ENCODE measurements at places on chromosomes 3 and 15.

DNA sequence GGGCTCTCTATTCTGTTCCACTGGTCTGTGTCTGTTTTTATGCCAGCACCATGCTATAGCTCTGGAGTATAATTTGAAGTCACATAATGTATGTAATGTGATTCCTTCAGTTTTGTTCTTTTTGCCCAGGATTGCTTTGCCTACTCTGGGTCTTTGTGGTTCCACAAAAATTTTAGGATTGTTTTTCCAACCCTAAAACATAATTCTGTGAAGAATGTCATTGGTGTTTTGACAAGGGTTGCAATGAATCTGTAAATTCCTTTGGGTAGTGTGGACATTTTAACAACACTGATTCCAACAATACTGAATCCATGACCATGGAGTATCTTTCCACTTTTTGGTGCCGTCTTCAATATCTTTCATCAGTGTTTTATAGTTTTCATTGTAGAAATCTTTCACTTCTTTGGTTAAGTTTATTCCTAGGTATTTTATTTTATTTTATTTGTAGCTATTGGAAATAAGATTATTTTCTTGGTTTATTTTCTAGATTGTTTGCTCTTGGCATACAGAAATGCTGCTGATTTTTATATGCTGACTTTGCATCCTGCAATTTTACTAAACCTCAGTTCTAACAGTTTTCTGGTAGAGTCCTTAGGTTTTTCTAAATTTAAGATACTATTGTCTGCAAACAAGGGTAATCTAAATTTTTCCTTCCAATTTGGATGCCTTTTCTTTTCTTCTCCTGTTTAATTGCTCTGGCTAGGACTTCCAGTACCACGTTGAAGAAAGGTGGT lies 29.7 kb downstream of the TJP1 start:
- DNase-seq = no peak

DNA sequence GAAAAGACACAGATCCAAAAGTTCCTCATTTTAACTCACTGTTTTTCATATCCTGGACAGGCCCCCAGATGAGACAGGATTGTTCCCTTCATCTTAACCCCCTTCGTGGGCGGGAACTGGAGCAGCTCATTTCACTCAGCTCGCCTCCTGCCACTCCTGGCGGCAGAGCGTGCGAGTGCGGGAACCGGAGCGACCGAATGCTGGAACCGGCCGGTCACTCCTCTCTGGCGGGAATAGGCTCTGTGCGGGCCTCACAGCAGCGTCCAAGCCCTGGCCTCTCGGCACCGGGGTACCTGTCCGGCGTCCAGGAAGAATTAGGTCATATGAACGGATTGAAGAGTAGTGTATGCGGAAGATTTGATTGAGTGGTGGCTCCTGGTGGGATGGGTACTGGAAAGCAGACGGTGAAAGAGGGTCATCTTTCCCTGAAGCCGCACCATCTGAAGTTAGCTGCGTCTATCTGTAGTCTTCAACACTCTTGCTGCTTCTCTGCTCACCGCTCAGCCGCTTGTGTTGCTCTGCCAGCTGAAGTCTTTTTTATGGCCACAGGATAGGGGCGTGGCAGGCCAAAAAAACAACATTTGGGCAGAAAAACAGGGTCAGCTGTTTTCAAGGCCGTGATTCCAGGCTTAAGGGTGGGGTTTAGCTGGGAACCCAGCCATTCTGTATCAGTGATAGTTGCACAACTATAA lies 42.3 kb upstream of the FXR1 start:
- peak; percentile 86 for DNase-seq

- DNase-seq = no peak
Measured at GRCh38 chr3:141863491-141863890, 13.0 kb upstream of the ATP1B3 start.

DNA sequence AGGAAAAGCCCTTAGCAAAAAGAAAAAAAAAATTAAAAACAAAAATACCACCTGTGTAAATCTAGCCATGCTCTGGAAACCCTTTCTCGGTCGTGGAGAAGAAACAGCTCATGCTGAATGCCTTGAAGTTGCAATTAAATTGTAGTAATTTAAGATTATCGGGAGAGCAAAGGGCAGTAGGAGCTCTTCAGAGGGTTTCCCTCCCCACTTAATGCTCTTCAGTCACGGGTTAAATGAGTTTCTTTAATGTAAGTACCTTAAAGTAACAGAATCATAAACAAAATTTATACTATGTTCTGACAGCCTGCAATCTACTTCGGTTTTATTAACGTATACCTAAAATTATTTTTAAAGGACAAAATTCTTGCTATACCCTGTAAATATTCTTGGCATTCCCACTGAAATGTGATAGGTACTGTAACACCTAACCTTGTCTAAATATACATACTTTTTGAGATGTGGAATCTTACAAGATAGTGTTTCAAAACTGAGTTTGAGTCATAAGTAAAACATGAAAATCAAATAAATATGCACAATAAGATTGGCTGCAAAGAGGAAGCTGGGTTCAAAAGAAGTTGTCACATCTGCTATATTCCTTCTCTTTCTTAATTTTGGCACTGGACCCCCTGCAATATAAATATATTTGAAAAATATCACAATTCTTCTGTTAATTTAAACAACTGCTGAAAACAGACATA lies 5.3 kb downstream of the FOXP1 start:
- DNase-seq = no peak

DNA sequence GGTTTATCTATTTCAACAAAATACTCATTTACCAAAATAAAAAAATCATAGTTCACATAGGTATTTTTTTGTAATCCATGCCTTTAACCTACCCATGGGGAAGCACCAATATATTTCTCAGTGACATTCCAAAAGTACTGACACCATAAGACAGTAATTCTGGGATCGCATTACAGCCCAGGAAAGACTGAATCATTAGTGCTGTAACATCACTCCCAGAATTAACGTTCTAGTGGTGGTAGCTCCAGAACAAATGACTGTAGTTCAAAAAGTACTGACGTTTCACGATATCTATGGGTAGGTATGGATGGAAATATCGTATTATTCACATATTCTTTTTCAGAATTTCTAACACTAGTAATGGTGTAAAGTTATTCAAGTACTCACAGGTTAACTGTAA lies 54.3 kb upstream of the NEK10 start:
- no peak for DNase-seq

DNA sequence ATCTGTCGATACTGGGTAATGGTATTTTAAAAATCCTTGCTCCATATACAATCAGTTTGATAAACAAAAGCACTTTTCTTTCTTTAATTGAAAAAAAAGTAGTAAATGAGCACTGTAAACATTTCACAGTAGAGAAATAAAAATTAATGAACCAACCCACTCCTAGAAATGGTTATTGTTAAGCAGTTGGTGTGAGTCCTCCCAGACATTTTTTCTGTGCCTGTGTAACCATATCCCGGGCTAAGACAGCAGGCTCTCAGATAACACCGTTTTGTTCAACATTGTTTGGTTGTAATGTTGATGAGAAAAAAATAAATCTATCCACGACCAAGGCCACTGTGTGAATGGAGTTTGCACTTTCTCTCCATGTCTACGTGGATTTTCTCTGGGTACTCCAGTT lies 42.6 kb downstream of the PXK start:
- DNase-seq = no peak

GRCh38 chr15:62564886-62565633 lies 400.0 kb upstream of the C2CD4B start:
- no peak for DNase-seq

- DNase-seq = no peak
Measured at GRCh38 chr3:128319741-128320141, 146.9 kb downstream of the DNAJB8 start.

GRCh38 chr3:170346481-170347392 lies 10.8 kb upstream of the SKIL start:
- DNase-seq = no peak

DNA sequence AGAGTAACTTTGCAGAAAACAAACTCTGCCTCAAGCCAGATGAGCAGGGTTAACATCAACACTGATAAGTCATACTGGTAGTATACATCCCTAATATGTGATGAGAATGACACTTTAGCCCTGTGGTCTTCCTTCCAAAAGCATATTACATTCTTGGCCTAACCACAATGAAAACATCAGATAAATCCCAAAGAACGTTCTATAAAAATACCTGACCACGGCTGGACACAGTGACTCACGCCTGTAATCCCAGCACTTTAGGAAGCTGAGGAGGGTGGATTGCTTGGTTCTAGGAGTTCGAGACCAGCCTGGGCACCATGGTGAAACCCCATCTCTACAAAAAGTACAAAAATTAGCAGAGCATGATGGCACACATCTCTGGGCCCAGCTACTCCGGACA lies 4.7 kb downstream of the TMCC1 start:
- DNase-seq = no peak

DNA sequence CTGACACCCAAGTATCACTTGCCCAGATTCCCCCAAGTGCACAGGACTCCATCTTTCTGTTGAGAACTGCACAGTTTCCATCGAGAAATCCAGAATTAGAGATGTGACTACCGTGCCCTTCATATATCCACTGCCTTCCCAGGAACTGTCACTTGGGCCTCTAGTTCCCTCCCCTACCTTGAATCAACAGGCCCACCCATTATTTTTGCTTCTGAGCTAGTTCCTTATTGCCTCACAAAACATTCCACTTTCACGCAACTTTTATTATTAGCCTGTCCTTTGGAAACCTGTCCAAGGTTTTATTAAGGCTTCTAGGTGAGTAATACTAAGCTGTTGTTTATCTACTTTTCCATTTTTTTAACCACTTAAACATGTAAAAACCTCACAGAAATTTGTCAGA lies 17.1 kb upstream of the SLC30A4 start:
- DNase-seq = no peak

GRCh38 chr3:66931291-66931690 lies 66.8 kb upstream of the KBTBD8 start:
- DNase-seq = no peak

GRCh38 chr15:49185473-49185872 lies 15.4 kb downstream of the GALK2 start:
- DNase-seq = no peak

GRCh38 chr15:93052090-93052879 lies 36.7 kb downstream of the RGMA start:
- no peak for DNase-seq

DNA sequence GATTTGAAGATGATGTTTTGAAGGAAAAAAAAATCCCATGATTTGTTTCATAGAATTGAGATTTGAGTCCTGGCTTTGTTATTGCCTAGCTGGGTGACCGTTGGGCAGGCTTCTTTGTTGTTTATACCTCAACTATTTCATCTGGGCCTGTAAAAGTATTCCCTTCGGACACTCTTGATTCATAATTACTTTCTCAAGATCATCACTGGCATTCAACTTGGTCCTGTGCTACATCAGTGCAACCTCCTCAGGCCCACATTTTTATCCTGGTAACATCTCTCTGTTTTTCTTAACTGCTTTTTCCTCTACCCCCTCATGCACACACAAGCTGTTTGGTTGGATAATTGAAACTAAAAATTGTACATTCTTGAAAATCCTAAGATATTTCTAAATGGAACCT lies 67.5 kb upstream of the P3H2 start:
- no peak for DNase-seq

Data from lower leg skin (tissue), 4 donors.